ENCODE measurements at places on chromosomes 16 and 17. TPM values are rescaled to one million over a fixed set of nuclear protein-coding genes. Genes with fewer than 3 reads are reported as not detected.

ARSG gene
- 2.7 TPM for total RNA-seq

WNT9B gene
- total RNA-seq, result not detected

DNA sequence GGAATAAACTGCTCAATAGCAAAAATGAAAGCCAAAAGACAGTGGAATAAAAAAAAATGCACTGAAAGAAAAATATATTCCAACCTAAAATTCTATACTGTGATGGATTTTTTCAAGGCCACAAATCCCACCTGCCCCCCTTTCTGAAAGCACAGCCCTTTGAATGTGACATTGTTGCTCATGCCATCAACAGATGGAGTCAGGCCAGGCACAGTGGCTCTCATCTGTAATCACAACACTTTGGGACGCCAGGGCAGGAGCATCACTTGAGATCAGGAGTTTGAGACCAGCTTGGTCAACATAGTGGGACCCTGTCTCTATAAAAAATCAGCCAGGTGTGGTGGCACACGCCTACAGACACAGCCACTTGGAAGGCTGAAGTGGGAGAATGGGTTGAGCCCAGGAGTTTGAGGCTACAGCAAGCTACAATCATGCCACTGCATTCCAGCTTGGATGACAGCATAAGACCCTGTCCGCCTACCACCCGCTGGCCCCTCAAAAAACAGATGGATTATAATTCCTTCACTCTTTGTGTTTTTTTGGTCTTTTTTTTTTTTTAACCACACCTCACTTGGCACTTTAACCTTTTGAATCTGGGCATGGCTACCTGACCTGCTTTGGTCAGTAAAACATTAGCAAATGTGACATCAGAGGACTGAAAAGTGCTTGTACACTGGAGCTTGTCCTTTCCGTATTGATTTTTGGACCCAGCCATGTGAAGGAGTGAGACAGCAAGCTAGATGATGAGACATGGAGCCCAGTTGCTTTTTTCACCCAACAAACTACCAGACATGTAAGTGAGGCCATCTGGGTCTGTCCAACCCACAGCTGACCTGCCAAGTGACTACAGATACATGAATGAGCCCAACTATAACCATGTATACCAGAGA, 36.3 kb downstream of the GLG1 start:
- DNase-seq, result peak; percentile 48

DNA sequence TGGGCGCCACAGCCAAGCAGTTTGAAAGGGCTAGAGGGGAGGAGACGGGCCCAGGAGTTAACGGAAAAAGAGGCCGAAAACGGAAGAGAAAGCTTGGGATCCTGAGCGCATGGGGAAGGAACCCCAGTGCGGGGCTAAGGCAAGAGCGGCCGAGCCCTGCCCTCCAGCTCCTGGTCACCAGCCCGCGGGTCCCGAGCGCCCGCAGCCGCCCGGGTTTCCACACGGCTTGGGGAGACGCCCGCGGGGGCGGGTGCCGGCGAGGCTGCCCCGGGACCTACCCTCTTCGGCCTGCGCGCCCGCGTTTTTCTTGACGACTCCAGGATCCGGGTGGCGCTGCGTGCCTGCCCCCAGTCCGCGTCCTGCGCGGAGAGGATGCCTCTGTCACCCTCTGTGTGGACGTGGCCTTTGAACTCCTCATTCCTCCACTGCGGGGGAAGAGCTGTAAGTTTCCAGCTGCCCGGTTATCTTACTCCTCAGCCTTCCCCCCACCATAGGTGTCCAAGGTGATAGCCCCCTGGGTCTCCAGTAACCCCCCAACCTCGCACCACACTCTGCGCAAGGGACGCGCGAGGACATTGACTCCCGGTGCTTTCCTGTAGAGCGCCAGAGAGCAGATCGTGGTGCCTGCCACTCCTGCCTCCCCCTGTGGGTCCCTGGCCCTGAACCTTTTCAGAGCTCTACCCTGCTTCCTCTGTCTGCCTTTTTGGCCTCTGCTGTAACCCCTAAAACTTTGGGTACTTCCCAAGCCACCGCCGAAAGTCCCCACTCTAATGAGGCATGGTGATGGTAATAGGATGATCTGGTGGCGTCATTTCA, 1.7 kb upstream of the CDH11 start:
- no peak for DNase-seq

DNA sequence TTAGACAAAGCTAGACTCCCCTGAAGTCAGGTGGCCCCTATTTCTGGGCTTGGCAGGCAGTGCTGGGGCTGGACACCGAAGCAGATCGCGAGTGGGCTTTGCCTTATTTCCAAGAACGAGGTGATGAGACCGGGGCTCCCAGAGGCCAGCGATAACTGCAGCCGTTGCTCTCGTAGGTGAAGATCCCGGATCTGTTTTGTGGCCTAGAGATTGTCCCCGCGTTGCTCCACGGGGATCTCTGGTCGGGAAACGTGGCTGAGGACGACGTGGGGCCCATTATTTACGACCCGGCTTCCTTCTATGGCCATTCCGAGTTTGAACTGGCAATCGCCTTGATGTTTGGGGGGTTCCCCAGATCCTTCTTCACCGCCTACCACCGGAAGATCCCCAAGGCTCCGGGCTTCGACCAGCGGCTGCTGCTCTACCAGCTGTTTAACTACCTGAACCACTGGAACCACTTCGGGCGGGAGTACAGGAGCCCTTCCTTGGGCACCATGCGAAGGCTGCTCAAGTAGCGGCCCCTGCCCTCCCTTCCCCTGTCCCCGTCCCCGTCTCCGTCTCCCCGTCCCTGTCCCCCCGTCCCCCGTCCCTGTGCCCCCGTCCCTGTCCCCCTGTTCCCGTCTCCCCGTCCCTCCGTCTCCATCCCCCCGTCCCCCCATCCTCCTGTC, 1.5 kb upstream of the TBCD start:
- DNase-seq, result no peak

DNA sequence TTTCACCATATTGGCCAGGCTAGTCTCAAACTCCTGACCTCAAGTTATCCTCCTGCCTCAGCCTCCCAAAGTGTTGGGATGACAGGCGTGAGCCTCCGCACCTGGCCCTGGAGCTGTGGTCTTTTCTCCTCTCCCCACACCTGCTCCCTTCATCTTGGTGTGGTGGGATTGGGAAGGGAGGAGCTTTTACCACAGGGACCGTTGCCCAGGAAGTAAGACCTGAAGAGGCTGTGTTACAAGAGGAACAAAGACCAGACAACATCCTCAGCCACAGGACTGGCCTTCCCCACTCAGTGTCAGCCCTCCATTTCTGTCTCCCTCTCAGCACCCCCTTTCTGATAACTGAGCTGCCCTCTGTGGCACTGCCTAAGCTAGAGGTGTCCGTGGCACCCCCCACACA, 9.4 kb upstream of the C17orf113 start:
- no peak for DNase-seq

GRCh38 chr17:67696853-67697498, 20.8 kb upstream of the NOL11 start:
- no peak for DNase-seq

- DNase-seq, result peak; percentile 71
These were observed 15.2 kb downstream of the GALK1 start for GRCh38 chr17:75749545-75750389.

- DNase-seq, result no peak
These were observed 43.0 kb downstream of the ABR start for GRCh38 chr17:1136748-1137147.

DNA sequence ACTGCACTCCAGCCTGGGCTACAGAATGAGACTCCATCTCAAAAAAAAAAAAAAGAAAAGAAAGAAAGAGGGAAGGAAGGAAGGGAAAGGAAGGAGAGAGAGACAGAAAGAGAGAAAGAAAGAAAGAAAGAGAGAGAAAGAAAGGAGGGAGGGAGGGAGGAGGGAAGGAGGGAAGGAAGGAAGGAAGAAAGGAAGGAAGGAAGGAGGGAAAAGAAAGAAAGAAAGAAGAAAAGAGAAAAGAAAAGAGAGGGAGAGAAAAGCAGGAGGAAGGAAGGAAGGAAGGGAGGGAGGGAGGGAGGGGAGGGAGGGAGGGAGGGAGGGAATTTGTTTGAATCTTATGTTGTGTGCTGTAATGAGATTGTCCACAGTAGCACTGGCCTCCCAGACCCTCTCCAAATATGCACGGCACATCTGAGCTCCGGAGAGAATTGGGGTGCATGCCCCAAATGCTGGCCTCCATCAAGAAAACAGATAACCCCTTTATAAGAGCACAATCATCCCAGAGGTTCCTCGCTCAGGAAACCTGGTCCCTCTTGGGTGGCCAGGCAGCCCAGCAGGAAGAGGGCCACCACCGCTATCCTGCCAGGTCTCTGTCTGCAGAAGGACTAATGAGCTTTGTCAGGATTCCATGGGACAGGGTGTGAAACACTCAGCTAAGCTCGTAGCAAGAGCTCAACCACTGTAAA, 8.8 kb upstream of the EIF1 start:
- no peak for DNase-seq
